Adrenal gland (tissue), 19 donors: ENCODE measurements at places on chromosomes 11 and 22.

DNA sequence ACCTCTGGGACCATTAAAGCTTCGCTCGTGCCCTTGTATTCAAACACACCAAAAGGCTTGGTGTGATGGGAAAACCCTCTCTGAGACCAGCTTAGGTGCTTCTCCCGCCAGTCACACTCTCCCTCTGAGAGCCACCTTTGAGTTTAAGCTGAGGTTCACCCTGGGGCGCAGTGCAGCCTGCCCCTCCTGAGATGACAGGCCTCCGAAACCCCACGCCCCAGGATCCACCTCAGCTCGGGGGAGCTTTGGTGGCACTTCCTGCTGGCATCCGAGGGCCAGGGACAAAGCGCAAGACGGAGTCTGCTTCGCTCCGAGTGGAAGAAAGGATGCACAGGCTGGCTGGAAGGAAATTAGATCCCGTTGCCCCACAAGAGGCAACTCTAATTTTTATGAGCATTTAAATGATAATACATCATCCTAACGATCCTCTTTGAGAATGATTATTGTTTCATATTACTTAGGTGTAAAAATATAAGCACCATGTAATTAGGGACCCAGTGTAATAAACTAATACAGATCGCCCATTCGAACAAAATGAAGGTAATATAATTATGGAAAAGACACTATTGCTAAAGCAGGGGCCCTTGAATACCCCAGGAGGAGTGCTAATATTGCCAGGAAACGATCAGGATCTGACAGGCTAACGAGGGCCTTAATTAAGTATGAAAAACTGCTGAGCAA, 134.7 kb downstream of the CEP164 start:
- H3K4me3 ChIP-seq: no peak overlapping the region
- no peak overlapping the region for H3K27ac ChIP-seq
- no peaks in the 10 kb centered on the region for H3K4me1 ChIP-seq
- DNase-seq: no peak

- H3K27me3 ChIP-seq: no peaks in the 10 kb centered on the region
- H3K27ac ChIP-seq: no peak overlapping the region
- H3K4me1 ChIP-seq: no peaks in the 10 kb centered on the region
- no peaks in the 10 kb centered on the region for H3K36me3 ChIP-seq
These were observed 24.8 kb upstream of the SWAP70 start for GRCh38 chr11:9639099-9639498.

- no peak for DNase-seq
- H3K27ac ChIP-seq: no peak overlapping the region
- H3K4me1 ChIP-seq: peaks cover 39% of the 10 kb centered on the region
- H3K36me3 ChIP-seq: no peaks in the 10 kb centered on the region
These were observed 85.2 kb downstream of the PPP6R3 start for GRCh38 chr11:68545796-68546195.

- no peaks in the 10 kb centered on the region for H3K4me1 ChIP-seq
- no peak overlapping the region for H3K4me3 ChIP-seq
- no peak for DNase-seq
- no peaks in the 10 kb centered on the region for H3K36me3 ChIP-seq
- H3K27me3 ChIP-seq: peaks cover 3% of the 10 kb centered on the region
- H3K27ac ChIP-seq: no peak overlapping the region
These were observed 381.4 kb downstream of the BRD1 start for GRCh38 chr22:49446145-49446758.

- peaks cover 3% of the 10 kb centered on the region for H3K27me3 ChIP-seq
- H3K36me3 ChIP-seq: no peaks in the 10 kb centered on the region
- no peak overlapping the region for H3K27ac ChIP-seq
These were observed 16.9 kb upstream of the TMA7B start for GRCh38 chr22:39943337-39943736.

- no peaks in the 10 kb centered on the region for H3K4me1 ChIP-seq
- H3K36me3 ChIP-seq: no peaks in the 10 kb centered on the region
- no peaks in the 10 kb centered on the region for H3K27me3 ChIP-seq
- H3K4me3 ChIP-seq: no peak overlapping the region
- no peak for DNase-seq
These were observed 551.4 kb downstream of the ETS1 start for GRCh38 chr11:128036006-128036405.

- H3K4me1 ChIP-seq: peaks cover 11% of the 10 kb centered on the region
- H3K27me3 ChIP-seq: no peaks in the 10 kb centered on the region
- DNase-seq: no peak
- no peak overlapping the region for H3K4me3 ChIP-seq
These were observed 3.6 kb upstream of the CSNK1E start for GRCh38 chr22:38320605-38321402.

- H3K4me3 ChIP-seq: no peak overlapping the region
- no peaks in the 10 kb centered on the region for H3K27me3 ChIP-seq
- H3K36me3 ChIP-seq: no peaks in the 10 kb centered on the region
- DNase-seq: no peak
- no peak overlapping the region for H3K27ac ChIP-seq
These were observed 37.8 kb downstream of the ZNF143 start for GRCh38 chr11:9498457-9499078.
